Suppressor macrophage (primary cell): ENCODE measurements at places on chromosomes 11 and 22.
A peak's percentile ranks its signal among the peaks of the same experiment; 100 is the strongest.

DNA sequence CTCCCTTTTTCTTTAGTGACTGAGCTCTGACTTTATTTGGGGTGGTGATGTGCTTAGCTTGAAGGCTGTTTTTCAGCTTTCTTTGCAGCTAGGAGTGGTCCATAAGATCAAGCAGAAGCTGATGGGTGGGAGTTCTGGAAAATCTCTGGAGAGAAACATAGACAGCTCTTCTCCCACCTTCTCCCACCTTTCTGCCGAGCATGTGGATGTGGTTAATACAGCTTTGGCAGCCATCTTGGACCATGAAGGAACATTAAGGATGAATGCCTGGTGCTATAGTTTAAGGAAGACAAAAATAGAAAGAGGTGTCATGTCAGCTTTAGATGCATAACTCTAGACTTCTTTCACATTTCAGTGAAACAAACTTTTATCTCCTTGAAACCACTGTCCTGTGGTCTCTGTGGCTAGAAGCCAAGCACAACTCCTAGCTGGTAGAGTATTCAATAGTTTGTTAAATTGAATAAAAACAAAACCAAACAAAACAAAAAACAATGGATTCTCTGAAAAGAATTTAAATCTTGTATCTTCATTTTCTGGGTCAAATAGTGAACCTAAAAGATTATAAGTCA lies 203.6 kb upstream of the SESN3 start:
- DNase-seq = no peak

GRCh38 chr11:65159012-65159411 lies 11.0 kb upstream of the SPDYC start:
- no peak for DNase-seq

DNA sequence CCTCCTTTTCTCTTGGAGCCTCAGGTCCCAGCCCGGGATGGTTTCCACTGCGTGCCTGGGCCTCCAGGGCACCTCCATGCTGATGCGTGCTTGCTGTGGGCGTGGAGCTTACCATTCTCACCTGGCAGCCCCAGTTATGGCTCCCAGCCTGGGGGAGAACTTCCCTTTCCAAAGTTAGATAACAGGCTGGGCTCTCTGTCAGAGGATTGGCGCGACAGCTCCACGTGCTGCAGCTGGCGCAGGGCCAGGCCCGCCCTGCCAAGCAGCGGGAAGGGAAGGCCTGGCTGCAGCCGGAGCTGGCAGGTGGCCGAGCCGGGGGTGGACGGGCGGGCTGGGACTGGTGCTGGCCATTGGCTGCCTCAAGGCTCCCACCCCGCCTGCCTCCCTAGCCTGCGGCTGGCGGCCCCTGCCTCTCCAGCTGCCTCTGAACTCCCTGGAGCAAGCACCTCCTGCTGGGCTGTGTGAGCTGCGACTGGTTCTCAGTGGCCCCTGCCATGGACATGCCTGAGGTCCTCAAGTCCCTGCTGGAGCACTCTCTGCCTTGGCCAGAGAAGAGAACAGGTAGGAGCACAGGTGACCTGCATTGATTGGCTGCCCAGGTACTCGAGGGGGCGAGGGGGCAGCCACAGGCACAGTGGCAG lies 14.6 kb upstream of the TEF start:
- peak; percentile 96 for DNase-seq

- no peak for DNase-seq
These were observed 607 bp downstream of the MRPL11 start for GRCh38 chr11:66437979-66438503.

DNA sequence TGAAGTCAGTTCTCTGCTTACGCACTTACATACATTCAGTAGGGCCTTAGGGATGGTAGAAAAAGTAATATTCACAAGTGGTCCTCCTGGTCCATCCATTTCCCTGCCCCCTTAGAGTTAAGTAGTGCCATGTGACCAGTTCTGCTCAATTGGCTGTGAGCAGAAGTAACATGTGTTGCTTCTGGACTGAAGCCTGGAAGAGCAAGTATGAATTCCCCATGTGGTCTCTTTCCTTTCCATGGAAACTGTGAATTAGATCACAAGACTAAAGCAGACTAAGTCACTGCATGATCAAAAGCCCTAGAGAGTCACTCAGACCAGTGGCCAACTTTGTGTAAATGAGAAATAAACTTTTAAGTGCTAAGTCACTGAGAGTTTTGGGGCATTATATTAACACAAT lies 341.7 kb upstream of the CADM1 start:
- DNase-seq = no peak

- DNase-seq = no peak
These were observed 26.1 kb upstream of the ZBTB44 start for GRCh38 chr11:130340671-130341319.

DNA sequence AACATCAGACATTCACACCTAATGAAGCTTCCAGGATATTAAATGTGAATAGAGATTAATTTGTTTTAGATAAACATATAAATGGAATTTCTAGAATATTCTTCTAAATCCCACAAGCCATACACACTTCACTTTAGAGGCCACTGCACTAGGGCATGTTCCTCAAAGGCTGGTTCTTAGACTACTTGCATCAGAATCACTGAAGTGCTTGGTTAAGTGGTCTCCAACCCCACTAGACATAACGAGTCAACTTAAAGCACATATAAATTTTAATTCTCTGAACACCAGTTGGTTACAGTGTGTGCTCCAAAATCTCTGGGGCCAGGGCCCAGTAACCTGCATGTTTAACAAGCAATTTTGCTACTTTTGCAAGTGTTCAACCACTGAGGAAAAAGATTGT lies 7.9 kb upstream of the ALKBH8 start:
- DNase-seq = no peak

- DNase-seq = peak; percentile 76
These were observed 13.5 kb downstream of the MS4A6A start for GRCh38 chr11:60169264-60169915.

DNA sequence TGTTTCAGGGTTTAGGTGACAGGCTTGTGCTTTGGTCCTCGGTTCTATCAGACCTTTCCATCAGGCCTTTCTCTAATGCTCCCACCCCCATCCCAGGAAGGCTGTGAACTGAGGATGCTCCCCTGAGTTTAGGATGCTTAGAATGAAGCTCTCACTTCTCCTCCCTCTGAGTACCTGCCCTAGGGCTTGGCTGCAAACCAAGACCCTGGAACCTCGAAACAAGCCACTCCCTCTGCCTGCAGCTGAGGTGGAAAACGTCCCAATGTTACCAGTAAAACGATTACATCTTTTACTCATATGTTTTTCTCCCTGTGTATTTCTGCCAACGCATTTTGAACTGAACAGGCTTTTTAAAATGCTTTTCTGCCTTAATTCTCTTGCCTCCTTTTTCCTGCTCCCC lies 54.5 kb upstream of the BMAL1 start:
- no peak for DNase-seq

DNA sequence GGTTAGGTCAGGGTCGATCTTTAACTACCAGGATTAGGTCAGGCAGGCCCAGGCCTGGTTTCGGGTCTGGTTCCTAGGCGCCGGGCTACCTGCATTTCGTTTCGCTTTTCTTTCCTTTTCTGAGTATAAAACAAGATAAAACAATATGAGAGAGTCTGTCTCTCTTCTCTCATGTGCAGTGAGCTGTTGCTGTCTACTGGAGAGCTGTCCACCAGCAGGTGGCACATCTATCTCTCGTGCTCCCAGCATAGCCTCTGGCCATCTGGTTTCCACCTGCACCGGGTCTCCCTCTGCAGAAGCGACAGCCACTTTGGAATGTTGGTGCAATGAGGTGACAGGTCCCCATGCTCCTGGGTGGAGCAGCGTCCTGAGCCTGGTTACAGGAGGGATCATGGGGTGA lies 27.6 kb downstream of the RIBC2 start:
- peak; percentile 56 for DNase-seq

GRCh38 chr11:44604171-44604581 lies 38.7 kb downstream of the CD82 start:
- DNase-seq = no peak

- peak; percentile 88 for DNase-seq
These were observed at the start of gene MS4A4A for GRCh38 chr11:60280412-60280811. Gene MS4A4A (plus strand): TSS chr11:60280666. CDS start chr11:60280676, 10 bp downstream.

DNA sequence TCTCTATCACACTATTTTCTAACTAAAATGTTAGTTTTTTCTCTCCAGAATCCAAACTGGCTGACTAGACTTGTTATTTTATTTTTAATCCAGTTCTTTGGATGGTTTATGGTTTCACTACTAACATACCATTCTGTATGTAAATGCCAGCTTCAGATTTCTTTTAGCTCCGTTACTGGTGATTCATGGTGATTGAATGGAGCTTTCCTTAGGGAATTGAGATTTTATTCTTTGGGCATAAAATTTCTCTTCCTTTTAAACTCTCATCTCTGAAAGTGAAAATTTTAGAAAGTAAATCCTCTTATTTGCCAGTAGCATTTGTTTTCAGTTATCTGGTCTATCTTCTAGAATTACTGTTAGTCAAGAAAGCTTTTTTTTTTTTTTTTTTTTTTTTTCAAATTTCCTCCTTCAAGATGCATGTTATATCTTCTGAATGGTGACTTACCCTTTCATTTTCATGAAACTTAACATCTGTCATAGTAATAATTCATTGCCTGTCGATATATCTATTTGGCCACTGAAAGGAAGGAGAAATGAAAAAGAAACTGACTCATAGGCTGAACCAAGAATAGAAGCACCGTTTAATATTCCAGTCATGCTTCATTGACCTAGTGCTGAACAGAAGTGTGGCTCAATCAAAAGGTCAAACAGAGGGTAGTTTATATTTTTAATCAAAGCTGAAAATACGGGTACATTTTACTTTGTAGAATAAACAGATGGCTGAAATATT lies 6.4 kb downstream of the ENDOD1 start:
- peak; percentile 53 for DNase-seq

- DNase-seq = no peak
These were observed 46.4 kb upstream of the SHANK2 start for GRCh38 chr11:71298761-71299181.

GRCh38 chr11:1180171-1180570 lies 22.4 kb downstream of the MUC5AC start:
- no peak for DNase-seq

DNA sequence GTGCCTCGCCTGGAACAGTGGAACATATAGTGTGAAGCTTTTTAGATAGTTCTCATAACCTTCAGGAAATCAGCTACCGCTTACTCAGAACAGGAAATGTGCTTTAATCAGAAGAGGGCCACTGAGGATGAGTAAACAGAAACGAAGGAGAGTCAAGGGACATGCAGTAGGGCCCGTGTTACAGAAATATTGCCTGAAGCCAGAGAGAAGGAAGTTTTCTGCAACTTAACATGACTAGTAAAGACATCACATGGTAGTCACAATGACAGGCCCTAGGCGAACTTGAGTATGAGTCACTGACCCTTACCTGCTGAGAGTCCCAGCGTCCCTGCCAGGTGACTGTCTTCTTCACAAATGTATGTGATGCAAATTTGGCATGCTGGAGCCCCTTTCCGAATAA lies 39.4 kb downstream of the CARD18 start:
- peak; percentile 87 for DNase-seq

GRCh38 chr11:131979364-131979763 lies 608.9 kb downstream of the NTM start:
- DNase-seq = no peak

GRCh38 chr11:46290598-46291309 lies 13.3 kb downstream of the CREB3L1 start:
- peak; percentile 20 for DNase-seq

DNA sequence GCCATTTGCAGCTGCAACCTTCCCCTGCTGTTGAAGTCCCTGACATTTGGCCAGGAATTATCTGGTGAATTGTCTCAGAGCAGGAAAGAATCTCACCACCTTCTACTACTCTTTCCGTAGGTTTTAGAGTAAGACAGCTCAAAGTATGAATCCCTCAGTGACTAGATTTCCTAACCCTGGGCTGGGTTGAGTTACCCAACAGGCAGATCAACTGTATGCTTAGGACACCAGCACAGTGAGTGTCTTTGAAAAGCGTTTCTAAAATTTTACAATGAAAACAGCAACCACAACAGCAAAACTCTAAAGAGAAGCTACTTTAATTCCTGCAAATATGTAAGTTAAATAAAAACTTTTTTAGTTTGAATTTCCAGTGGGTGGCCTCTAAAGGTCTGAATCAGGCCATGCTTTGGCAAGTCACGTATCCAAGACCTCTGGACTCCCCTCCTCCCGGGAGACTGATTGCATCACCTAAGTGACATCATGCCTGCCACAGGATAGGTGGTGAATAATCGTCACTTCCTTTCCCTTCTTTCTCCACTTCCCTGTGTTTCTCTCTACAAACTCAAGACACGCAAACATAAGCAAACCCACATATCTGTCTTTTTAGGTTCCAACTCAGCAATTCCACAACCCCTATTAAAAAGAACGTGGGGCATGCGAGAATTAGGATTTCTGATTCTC lies 7.8 kb downstream of the OR8B12 start:
- DNase-seq = peak; percentile 52

DNA sequence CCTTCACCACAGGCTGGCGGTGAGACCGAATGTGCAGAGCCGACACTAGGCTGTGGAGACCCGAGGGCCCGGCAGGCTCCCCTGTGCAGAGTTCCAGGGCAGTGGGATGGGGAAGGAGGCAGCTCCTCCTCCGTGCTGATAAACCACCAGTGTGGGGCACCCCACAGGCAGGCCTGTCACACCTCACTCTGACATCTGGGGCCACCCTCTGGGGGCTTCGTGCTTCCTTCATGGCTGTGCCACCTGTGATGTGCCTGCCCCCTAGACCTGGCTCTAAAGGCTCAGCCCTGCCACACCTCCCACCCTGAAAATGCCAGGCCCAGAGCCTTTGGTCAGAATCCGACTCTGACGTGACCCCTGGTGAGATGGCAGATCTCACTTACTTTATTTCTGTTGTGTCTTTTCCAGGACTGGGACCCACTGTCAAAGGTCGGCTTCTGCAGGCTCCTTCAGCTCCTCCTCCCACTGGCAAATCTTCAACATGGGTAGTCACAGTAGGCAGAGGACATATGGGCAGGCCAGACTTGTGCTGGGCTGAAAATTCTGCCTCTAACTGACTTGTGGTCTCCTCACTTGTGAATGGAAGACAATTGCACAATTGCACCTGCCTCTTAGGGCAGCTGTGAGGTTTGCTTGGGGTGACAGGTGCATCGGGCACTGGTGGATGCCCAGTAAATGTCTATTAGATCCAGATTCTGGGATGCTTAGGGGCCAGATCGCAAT lies 46.2 kb upstream of the TSKU start:
- DNase-seq = no peak

GRCh38 chr11:133815636-133816035 lies 29.7 kb downstream of the SPATA19 start:
- no peak for DNase-seq
